HT-29 (cell line): ENCODE measurements at places on chromosomes 1 and 21.

GRCh38 chr21:31107176-31107785 is 69.0 kb upstream of the KRTAP19-8 start:
- DNase-seq: no peak

- no peak for DNase-seq
These were observed 6.2 kb upstream of the DEPDC1 start for GRCh38 chr1:68503085-68503484.

DNA sequence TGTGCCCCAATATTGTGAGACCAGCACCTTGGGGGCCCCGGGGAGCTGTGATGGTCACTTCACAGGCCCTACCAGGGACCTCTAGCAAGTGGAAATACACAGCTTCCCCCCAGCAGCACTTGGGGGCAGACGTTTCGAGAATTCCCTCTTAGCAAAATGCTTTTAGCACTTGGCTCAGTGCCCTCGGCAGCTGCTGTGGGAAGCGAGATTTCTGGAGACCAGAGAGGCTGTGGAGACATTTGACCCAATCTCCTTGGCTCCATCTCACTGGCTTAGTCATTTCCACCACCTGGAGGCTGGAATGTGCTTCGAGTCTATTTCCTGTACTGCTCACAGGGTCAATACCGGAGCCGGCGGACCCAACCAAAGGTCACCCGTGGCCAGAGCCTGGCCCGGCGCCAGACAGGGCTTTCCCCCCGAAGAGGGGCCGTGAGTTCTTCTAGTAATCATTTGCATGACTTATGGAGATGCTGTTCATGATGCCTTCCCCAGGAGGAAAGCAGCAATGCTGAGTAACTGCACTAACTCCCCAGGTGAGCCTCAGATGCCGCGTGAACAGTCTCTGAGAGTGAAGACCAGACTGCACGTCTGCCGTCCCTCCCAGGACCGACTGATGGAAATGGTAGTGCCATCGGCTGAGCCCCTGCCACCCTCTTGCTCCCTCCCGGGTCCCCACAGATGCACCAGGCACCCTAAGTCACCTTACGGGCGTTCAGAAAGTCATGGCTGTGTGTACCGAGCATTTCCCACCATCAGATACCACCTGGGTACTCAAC is 4.4 kb upstream of the C2CD2 start:
- peak; percentile 76 for DNase-seq

GRCh38 chr1:226971765-226972164 is 31.7 kb downstream of the COQ8A start:
- DNase-seq: no peak

GRCh38 chr21:41207401-41208375 is 39.7 kb downstream of the BACE2 start:
- DNase-seq: peak; percentile 8

DNA sequence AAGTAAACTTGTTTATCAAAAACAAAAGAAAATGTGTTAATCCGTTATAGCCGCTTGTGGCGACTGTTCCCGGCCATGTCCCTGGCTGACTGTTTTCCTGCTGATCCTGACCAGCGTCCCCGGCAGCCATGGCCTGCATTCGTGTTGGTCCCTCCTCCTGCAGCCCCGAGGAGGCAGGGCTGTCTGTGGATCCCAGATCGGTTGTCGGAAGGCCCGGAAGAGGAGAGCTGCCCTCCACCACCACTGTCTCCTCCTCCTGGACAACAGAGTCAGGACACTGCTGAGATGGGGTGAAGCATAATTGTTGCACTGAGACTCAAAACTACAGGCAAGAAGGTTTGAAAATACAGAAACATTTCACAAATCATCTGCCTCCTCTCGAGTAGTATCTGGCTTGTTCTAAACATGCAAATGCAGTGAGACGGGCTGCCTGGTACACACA is 3.6 kb upstream of the MXRA8 start:
- DNase-seq: no peak

- DNase-seq: no peak
These were observed 7.5 kb downstream of the DISP3 start for GRCh38 chr1:11486231-11487009.

- DNase-seq: no peak
These were observed 1.9 kb upstream of the LINGO4 start for GRCh38 chr1:151807131-151807530.

DNA sequence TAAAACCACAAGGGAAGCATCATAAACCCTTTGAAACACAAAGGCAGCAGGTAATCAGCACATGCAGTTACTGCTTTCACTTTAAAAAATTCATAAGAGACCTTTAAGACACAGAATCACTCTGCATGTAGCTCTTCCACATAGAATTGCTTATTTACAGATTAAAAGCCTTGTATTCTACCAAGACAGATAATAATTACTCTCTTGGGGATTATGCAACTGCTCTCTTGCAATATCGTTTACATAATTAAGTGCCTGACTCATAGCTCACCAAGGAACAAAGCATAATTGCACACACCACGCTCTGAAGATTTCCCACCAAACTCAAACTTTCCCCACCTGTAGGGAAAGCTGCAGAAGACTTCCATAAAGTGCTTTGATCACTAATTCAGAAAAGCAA is 87.9 kb downstream of the VAV3 start:
- no peak for DNase-seq
